ENCODE measurements at places on chromosomes 13 and 19.

DNA sequence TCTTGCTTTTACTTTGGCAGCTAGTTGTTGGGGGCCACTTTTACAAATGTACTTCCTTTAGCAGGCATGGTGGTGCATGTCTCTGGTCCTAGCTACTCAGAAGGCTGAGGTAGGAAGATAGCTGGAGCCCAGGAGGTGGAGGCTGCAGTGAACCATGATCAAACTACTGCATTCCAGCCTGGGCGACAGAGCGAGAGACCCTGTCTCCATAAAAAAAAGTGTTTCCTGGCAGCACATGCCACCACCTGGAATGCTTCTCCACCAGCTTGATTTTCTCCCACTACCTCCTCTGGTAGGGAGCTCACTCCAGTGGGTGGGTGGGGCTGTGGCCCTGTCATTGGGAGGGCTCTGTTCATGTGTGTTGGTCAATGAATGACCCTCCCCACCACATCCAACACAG lies 12.5 kb downstream of the FZR1 start:
- DNase-seq = no peak

- no peak for DNase-seq
These were observed 14.7 kb upstream of the SHKBP1 start for GRCh38 chr19:40561947-40562346.

- no peak for DNase-seq
These were observed 374.4 kb downstream of the DLEU7 start for GRCh38 chr13:50468849-50469669.

DNA sequence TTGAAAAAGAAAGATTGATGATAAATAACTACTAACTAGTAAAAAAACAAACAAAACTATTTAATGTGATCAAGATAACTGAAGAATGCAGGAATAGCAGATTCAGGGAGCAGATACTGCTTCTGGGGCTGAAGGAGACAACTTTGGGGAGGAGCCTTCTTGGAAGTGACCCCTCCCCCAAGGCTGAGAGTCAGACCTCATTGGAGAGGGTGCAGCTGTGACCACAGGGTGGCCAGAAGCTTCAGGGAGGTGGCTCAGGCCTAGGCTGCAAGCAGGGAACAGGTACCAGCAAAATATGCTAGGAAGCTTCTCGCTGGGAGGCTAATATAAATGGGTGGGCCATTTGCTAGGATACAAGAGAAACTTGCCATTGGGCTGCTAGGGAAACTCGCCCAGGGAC lies 149.9 kb downstream of the MYO16 start:
- DNase-seq = no peak

GRCh38 chr19:52527956-52528351 lies 486 bp downstream of the ZNF808 start:
- no peak for DNase-seq

DNA sequence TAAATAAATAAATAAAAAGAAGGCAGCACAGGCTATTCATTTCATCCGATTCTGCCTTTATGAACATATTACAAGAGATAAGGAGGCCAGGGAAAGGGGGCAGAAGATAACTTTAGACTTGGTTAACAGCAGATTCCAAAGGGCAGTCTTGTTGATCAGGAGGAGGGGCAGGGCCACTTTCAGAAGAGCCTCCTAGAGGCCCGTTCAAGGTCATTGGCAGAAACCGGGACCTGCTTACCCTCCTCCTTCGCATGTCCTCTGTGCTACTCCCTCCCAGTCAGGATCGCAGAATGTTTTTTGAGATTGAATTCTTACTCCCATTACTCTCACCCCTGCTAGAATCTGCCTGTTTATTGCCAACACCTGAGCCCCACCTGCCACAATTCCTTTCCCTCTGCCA lies 217.0 kb upstream of the IPO5 start:
- DNase-seq = no peak

DNA sequence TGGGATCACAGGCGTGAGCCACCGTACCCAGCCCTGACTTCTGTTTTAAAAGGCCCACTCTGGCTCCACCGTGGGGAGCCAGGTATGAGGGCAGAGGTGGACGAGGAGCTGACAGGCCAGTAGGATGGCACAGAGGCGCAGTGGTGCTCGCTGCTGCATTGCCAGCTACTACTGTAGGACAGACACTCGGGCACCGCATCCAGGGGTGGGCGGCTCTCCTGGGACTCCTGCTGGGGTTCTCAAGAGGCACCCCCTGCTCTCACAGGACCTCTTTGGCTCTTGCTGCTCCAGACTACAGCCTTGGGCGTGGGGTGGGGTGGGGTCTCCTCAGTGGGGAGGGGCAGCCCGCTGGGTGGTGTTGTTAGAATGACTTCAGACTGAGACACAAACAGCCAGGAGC lies 53.4 kb downstream of the LATS2 start:
- DNase-seq = no peak

DNA sequence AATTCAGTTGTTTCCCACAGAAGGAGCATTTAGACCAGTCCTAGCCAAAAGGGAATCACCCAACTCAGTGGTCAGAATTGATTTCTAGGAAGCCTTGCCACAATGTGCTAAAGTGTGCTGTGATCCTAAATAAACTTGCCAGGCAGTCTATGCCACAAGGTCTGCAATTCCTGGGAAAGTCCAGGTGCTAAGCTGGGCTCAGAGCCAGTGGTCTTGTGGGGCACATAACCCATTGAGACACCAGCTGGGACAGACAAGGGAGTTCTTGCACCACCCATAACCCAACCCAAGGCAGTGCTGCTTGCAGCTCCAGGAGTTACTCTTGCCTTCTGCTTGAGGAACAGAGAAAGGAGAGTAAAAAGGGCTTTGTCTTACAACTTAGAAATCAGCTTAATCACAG lies 489.5 kb upstream of the SPRY2 start:
- no peak for DNase-seq

GRCh38 chr13:74128156-74128767 lies 5.9 kb downstream of the KLF12 start:
- DNase-seq = no peak

DNA sequence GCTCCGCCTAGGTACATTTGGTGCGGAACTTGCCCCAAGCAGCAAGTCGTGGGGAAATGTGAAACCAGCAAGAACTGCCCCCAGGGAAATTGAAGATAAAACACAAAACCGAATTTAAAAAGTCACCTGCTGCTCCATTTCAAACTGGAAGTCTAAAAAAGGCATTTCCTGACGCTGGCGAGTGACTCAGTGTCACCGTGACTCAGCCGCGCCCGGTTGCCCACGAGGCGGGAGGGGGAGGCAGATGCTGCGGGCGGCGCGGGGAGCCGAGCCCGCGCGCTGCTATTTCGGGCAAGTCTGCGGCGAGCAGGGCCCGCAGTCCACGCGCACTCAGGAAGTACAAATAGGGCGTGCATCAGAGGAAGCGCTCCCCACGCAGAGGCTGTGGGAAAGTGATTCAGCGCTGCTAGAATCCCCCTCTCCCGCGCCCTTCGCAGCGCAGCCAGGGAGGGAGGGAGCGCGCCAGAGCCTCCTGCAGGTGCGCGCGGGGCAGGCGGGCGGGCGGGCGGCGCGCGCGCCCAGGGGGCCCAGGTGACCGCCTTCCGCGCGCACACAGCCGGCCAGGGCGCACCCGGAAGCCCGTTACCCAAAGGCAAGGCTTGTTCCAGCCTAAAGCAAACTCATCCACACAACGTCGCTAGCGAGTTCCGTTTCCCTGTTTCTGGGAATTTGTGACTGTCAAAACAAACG lies 168.8 kb downstream of the COL4A1 start:
- DNase-seq = peak; percentile 62

DNA sequence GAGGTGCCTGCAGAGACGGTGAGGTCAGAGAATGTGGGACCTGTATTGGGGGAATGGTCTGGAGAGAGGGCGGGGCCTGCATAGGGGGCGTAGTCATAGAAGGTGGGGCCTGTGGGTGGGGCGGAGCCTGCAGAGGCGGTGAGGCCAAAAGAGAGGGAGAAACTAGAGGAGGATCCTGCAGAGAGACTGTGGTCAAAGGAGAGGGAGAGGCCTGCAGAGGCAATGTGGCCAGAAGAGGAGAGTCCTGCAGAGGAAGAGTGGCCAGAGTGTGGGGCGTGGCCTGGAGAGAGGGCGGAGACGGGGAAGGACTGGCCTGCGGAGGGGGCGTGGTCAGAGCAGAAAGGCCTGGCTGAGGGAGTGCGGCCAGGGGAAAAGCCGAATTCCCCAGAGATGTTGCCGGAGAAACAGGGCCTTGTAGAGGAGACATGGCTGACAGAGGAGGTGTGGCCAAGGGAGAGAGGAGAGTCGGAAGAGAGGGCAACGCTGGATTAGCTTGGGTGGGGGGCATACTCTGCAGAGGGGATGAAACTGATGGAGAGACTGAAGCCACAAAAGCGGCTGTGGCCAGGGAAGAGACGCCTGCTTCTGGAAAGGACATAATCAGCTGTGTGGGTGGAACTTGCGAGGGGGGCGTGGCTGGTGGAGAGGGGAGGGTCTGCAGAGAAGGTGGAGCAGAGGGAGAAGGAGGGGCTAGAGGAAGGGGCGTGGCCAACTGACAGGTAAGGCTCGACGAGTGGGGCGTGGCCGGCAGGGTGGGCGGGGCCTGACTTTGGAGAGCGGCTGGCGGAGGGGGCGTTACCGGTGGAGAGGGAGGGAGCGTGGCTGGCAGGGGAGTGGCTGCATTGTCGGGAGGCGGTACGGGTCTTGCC lies 2.5 kb downstream of the PRR36 start:
- DNase-seq = peak; percentile 63

DNA sequence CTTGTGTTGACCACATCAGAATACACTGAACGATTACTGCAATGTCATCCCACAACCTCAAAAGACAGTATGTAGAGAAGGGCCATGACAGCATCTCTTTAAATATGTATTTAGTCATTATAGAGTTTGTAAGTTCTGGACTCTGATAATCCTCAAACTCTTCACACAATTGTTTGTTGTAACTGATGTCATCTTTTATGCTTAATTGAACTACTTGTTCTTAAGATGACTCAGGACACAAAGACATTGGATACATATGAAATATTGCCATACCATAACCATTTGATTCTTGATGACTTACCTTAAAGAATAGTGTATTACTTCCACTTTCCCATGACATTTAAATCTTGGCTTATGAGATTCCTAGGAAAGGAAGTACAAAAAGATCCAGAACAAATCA lies 347.6 kb downstream of the KLF5 start:
- no peak for DNase-seq

GRCh38 chr13:79226938-79227337 lies 179.1 kb downstream of the RBM26 start:
- no peak for DNase-seq

GRCh38 chr19:44689290-44690130 lies 9.4 kb upstream of the CEACAM16 start:
- DNase-seq = peak; percentile 62

DNA sequence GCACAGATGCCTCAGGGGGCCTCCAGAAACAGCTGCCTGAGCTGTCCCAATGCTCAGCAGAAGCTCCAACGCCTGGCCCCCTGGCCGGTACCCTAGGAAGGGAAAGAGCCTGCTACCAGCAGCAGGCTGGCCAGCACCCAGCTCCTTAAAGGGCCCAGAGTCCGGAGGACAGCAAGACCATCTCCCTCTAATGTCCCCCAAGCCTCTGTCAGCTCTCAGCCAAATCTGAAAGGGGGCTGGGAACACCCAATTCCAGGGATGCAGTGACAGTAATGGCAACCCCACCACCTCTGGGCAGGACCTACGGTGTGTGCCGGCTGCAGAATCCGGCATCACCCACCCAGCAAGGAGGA lies 4.2 kb downstream of the PPP6R1 start:
- DNase-seq = no peak

GRCh38 chr19:10353793-10354391 lies 14.5 kb upstream of the ICAM3 start:
- peak; percentile 17 for DNase-seq

DNA sequence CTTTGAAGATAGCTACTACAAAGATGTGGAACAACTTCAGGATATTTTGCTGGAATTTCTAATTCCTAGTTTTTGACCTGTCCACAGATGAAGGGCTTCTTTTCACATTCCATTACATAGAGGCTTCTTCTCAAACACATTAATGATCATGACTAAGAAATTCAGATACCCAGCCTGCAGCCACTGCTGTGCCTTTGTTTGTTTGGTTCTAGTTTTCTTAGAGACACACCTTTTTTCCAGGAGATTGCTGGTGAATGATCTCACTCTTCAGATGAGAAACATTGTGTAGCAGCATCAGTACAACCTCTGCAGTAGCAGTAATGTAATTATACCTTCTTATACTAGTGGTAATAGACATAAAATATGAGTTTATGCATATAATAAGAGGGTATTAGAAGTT lies 5.0 kb downstream of the TDRD3 start:
- DNase-seq = no peak

DNA sequence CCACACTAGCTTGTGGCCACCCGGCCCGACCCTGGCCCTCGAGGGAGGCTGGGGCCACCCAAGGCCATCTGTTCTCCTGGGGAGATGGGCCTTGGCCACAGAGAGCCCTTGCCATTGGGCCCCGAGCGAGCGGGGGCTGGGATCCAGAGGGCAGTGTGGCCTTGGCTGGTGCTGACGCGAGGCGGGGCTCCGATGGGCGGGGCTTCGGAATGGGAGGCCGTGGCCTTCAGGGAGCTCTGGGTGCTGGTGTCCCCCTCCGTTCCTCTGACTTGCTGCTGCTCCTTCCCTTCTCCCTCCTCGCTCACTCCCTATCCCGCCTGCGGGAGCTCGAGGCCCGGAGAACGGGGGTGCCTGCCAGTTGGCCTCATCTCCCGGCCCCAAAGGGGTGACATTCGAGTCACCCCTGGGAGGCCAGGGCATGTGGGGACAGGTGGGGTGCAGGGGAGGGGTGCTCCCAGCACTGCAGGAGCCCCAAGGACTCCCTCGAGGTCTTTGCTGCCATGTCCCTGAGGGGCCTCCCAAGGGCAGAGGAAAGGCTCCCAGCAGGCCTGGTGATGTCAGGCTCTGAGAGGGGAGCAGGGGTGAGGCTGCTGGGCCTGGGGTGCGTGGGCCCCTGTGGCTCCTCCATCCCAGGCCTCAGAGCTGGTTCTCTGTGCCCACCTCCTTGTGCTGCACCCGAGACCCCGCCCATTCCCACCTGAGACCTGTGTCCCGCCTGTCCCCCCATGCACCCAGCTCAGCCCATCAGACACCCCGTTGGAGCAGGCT lies 4.2 kb downstream of the NCLN start:
- no peak for DNase-seq

DNA sequence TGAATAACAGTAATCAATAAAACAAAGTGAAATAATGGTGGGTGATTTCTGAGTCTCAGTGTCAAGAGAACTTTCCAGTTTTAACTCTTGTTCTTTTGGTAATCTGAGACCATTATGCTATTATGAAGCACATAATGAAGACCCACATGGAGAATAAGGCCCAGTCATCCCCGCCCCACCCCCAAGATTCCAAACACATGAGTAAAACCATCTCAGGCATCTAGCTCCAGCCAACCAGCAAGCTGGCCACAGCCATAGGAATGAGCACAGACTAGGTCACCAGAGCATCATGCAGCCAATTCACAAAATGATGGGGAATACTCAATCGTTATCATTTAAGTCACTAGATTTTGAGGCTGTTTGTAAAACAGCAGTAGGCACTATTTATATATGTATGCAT lies 1769.0 kb upstream of the PCDH20 start:
- no peak for DNase-seq

DNA sequence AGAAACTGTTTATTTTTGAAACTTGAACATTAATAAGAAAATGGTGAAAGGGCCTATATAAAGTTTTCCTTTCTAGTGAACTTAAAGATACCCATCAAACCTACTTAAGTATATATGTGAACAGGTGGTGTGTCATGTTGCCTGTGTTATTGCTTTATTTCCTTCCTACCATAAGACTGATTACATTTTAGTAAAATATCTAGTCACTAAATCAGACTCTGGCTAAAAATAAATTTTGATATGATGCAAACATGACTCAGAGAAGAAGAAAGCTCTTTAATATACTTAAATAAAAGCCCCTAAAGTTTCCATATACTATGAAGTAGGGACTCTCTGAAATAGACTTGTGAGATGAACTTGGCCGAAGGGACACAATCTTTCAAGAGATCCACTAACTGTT lies 35.1 kb upstream of the FBXL3 start:
- no peak for DNase-seq

GRCh38 chr19:36401475-36401874 lies 17.0 kb downstream of the ZFP82 start:
- no peak for DNase-seq

Data from stimulated activated CD4-positive, alpha-beta T cell treated with anti-CD3 and anti-CD28 coated beads, TNF-alpha, amount 100 ng/mL, for 4 hours (primary cell).